Right ventricle myocardium inferior (tissue), 1 donor: ENCODE measurements at places on chromosomes 11 and 22.

DNA sequence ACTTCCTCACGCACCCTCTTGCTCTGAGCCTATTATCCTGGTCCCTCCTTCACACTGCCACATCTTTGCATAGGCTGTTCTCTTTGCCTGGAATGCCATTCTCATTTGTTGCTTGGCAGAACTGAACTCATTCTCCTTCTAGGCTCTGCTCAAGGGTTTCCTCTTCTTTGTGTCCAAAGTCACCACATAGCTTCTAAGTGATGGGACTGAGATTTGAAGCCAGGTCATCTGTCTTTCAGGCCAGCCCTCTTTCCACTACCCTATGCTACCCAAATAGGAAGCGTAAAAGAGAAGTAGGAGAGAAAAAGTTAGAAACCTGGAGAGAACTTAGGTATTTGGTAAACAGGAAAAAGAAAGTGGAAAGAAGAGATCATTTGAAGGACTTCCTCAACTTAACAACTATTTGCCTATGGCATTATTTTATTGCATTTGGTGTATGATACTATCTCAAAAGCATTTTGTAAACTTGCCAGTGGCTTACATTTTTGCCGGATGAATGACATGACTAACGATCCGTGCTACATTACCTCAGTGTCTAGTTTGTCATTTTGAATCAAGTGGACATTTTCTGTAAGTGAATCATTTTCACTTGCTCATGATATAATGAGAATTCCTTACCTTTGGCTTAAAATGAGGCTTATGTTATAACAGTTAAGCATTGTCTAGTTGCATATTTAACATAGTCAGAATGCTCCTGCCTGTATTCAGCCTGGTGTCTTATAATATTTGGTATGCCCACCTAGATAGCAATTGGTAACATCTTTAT, 18.5 kb downstream of the NF2 start:
- DNase-seq, result no peak

DNA sequence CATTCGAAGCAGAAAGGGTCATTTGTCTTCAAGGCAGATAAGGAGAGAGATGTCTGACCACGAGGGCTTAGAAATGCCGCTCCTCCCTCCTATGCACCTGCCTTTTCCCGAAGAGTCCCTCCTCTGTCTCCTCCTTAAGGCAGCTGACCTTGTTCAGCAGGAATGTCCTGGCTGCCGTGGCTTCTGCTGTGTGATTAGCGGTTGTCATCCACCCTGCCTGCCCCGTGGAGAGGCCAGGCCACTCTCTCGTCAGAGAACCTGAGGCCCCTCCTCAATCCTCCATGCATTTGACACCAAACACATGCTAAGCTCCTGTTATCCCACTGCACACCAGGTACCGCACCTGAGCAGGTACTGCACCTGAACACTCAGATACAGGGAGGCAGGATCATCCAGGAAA, 834.6 kb downstream of the TBC1D22A start:
- DNase-seq, result no peak

GRCh38 chr22:26038365-26038764, 130.9 kb upstream of the SEZ6L start:
- no peak for DNase-seq

GRCh38 chr11:134554106-134554505, 142.1 kb upstream of the B3GAT1 start:
- no peak for DNase-seq
